ENCODE measurements at places on chromosomes 4 and X.

DNA sequence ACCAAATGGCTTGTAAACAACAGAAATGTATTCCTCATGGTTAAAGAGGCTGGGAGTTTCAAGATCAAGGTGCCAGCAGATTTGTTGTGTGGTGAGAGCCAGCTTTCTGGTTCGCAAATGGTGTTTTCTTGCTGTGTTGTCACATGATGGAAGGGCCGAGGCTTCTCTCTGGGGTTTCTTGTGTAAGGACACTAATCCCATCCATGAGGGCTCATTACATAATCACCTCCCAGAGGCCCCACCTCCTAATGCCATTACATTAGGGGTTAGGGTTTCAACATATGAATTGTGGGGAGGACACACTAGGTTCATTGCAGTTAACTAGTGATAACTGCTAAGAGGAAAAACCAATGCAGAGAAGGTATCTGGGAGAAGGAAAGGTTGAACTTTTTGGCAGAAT is 103.5 kb upstream of the ENPEP start:
- no peak for DNase-seq

- no peak for DNase-seq
Measured at GRCh38 chr4:134388351-134388750, 186.8 kb upstream of the PABPC4L start.

DNA sequence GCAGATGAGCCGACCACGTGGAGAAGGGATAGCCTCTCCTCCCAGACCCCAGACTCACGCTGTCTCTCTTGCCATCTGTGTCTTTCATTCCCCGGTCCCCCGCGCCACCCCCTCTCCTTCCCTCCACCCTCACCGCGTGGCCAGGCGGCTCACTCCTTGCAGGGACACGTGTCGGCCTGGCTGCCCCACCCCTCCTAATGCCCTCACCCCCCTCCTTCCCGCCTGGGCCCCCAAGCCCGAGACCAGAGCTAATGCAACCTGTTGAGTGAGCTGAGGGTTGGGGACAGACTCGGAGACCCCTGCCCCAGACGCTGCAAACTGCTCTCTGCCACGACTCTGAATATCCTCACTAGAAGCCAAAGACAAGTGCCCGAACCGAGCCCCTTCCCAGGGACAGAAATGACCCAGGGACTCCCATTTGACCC is 1.8 kb downstream of the SLC38A5 start:
- DNase-seq: no peak

- DNase-seq: no peak
Measured at GRCh38 chrX:4277122-4277521, 563.7 kb upstream of the PRKX start.

DNA sequence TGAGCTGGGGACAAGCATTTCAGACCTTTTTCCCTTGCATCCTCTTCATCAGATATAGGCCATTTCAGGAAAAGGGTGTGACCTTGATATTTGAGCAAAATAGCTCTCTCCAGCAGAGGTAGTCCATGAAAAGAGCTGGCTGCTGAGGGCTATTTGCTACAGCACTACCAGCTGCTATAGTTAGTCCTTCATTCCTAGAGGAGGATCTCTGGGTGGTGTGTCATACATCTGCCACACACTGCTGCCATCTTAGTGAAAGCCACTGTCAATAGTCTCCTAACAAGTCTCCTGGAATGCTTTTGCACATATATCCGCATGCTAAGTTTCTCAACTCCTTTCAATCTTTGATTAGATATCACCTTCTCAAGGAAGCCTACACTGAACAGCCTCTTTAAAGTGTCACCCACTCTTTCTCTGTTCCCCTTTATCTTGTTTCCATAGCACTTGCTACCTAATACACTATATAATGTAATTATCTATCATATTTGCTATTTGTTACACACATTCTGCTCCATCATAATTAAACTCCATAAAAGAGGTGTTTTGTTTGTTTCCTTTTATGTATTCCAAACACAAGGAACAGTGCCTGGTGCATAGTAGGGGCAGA is 131.9 kb downstream of the TBC1D19 start:
- DNase-seq: no peak

DNA sequence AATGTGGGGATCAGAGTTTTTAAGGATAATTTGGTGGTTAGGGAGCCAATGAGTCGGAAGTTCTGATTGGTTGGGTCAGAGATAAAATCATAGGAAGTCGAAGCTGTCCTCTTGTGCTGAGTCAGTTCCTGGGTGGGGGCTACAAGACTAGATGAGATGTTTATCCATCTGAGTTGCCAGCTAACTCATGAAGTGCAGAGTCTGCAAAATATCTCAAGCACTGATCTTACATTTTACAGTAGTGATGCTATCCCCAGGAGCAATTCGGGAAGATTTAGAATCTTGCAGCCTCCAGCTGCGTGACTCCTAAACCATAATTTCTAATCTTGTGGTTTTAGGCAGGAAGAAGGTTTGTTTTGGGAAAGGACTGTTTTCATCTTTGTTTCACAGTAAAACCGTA is 565.8 kb upstream of the SPANXN1 start:
- no peak for DNase-seq

DNA sequence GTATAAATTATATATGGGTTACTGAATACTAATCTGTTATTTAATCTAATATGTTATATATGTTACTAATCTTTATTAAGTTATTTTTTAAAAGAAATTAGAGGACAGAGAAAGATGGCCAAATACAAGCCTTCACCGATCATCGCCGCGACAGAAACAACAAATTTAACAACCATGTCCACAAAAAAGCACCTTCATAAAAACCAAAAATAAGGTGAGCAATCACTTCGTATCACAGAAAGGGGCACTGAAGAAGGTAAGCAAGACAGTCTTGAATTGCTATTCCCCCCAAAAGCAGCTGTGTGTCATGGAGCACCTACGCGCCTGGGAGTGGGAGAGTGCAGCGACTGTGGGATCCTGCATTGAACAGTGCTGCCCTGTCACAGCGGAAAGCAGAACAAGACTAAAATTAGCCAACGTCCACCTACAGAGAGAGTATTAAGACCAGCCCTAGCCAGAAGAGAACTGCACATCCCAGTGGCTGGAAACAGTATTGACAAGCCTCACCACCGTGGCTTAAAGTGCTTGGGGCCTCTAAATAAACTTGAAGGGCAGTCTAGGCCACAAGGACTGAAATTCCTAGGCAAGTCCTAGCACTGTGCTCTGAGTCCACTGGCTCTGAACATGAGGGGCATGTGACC is 38.5 kb downstream of the LRBA start:
- no peak for DNase-seq

DNA sequence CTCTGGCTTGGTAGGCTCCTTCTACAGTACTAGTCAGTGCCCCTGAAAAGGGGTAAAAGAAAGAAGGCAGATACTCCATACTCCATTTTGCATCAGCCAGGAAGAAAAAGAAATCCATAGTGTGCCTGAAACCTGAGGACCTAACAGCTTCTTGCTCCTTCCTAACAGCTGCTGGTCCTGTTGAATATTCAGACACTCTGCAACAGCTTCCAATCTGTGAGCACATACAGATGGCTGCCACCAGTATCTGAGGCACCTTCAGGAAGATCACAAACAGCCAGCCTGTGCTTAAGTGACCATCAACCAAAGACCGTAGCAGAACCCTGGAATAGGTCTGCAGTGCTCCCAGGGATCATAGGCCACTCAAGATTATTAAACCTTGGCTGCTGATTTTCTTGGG is 4.3 kb downstream of the GIMD1 start:
- no peak for DNase-seq

DNA sequence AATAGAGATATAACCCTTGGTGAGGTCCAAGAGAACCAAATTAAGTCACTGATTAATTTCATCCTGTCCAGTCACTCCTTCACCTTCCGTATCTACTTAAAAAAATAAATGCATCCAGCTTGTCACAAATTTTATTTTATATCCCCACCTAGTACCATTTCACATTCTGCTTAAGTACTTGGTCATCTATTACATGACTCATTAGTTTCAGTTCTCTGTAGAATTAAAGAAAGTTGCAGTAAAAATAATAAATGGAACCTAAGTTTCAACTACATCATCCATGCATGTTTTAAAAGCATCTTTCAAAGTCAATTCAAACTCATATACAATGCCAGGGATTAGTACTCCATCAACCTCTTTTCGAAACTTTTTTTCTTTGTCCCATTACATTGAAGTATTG is 130.2 kb downstream of the SH2D1A start:
- DNase-seq: no peak

DNA sequence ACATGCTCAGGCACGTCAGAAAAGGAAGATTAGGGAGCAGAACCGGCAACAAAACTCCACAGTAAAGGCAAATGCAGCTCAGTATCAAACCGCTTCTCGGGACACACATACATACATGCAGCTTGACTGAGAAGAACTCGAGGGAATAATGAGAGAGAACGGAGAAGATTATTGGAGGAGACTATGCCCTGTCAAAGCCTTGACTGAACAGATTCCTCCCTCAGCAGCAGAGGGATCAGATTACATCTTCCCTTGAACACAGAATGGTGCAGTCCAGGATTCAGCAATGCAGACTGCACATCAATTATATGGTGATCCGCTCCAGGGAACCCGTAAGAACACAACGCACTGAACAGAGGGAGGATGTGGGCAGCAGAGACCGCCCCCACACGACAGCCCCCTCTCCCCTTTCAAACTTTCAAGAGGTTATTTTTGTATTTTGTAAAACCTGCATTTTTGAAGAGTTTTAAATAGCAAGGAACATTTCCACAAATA is 183.2 kb downstream of the FBXW7 start:
- no peak for DNase-seq

GRCh38 chr4:1260418-1261106 is 11.6 kb upstream of the CTBP1 start:
- no peak for DNase-seq

DNA sequence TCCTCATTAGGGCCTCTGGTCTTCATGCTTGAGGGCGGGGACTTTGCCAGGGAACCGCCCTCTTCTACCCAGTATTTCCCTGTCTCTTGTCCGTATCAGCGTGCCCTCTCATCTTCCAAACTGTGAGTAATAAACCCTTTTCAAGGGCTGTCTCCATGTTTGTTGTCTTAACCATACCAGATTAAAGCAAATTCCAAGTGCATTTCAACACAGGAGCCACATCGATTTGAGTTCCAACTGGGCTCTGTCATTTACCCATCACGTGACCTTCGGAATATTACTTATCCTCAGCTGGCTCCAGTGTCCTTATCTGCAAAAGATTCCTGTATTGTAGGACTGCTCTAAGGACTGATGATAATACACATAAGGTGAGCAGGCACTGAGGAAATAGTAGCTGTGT is 6.4 kb upstream of the PHEX start:
- no peak for DNase-seq

DNA sequence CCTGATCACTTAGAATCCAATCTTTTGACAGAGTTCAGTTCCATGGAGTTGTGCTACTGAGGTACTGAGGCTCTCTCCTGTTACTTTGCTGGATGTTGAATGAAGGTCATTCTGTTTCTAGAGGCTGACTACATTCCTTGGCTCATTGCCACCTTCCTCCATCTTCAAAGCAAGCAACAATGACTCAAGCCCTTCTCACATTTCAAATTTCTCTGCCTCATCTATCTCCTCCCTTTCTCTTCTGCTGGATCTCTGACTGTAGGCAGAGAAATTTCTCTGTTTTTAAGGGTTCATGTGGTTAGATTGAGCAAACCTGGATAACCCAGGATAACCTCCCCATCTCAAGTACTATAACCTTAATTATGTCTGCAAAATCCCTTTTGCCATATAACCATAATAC is 775.4 kb downstream of the STPG2 start:
- no peak for DNase-seq

DNA sequence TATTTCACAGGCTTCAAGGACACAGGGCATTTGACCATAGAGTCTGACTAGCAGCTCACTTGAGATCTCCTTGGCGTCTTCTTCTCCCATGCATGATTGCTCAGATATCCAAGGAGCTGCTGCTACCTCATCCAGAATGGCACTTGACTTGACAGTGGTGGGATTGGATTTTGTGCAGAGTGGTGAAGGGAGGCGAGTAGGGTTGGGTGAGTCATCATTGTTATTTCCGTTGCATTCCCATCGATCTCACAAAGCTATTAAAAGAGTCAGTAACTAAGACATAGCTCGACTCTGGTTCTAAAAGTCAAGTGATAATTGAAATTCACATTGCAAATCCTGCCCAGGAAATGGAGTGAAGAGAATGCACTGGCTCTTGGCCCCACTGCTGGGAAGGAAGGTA is 27.7 kb downstream of the NHSL2 start:
- no peak for DNase-seq

GRCh38 chrX:52576946-52577345 is 60.1 kb upstream of the XAGE1B start:
- no peak for DNase-seq

GRCh38 chr4:176435901-176436292 is 116.1 kb downstream of the SPCS3 start:
- no peak for DNase-seq

DNA sequence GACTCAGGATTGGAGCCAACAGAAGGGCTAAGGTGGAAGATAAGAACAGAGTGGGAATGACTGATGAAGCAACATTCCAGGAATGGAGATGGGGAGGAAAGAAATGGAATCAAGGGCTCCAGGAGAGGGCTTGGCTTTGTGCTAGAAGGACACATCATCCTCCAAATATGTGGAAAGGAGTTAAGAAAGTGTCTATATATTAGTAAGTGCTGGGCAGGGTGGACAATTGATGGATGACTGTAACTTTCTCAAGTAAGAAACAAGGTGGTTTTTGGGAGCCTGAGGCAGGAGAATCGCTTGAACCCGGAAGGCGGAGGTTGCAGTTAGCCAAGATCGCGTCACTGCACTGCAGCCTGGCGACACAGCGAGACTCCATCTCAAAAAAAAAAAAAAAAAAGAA is 71.6 kb upstream of the NFKB1 start:
- no peak for DNase-seq

- no peak for DNase-seq
Measured at GRCh38 chr4:65831828-65832227, 161.5 kb upstream of the EPHA5 start.

DNA sequence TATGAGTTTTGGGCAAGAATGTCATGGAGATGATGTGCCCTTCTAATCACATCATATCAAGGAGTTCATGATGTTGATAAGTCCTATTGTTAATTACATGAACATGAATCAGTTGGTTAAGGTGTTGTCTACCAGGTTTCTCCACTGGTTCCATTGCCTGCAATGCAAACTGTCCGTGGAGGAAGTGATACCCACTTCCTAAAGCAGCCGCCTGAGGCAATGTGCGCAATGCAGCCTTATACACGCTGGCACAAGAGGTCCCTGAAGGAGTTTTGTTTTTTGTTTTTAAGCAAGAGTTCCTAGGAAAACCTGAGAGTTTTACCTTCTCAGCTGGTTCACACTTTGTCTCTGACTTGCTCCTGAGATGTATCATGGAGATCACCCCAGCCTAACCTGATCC is 5.9 kb upstream of the GPKOW start:
- DNase-seq: no peak

DNA sequence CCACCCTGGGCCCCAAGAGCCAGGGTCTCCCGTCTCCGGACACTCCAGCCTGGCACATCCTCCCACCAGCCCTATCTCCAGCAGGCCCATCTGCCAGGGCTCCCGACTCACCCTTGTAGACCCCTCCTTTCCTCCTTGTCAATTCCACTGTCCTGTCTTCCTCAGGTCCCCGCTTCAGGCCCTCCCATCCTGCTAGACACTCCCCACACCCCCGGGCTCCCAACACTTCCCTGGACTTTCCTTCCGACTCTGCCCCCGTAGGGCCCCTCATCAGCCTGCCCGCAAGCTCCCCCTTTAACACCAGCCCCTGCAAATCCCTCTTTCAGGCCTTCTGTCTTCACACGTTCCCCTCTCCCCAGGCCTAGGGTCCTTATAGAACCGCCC is 1.1 kb downstream of the PRAF2 start:
- no peak for DNase-seq
